Fibroblast of skin of left biceps (primary cell): ENCODE measurements at places on chromosomes 2 and 18.

DNA sequence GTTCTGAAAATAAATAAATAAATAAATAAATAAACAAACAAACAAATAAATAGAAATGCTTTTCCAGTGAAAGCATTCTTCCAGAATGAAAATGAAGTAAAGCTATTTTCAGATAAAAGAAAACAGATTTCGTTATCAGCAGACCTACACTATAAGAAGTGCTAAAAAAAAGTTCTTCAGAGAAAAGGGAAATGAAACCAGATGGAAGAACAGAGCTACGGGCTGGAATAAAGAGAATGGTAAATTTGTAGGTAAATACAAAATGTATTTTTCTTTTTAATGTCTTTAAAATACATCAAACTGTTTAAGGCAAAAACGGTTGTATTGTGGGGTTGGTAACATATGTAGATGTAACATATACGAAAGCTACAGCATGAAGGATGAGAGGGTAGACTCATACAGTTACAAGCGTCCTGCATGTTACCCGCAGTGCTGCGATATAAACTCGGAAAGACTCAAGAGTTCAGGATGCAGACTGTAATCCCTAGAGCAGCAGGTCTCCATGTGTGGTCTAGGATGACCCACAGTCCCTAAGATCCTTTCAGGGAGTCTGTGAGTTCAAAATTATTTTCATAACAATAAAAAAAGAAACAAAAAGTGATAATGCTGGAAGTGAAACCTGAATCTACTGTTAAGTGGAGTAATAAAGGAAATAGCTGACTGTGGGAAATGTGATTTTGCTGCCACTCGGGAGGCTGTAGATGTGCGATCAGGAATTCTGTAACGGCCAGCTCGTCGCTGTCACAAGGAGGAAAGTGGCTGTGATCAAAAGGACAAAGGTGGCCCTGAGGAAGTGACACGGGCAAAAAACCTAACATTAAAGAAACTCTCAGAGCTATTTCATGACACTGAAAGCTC is 5.3 kb upstream of the RAB12 start:
- no peak for DNase-seq

GRCh38 chr18:48790226-48790863 is 160.4 kb downstream of the SMAD7 start:
- no peak for DNase-seq

DNA sequence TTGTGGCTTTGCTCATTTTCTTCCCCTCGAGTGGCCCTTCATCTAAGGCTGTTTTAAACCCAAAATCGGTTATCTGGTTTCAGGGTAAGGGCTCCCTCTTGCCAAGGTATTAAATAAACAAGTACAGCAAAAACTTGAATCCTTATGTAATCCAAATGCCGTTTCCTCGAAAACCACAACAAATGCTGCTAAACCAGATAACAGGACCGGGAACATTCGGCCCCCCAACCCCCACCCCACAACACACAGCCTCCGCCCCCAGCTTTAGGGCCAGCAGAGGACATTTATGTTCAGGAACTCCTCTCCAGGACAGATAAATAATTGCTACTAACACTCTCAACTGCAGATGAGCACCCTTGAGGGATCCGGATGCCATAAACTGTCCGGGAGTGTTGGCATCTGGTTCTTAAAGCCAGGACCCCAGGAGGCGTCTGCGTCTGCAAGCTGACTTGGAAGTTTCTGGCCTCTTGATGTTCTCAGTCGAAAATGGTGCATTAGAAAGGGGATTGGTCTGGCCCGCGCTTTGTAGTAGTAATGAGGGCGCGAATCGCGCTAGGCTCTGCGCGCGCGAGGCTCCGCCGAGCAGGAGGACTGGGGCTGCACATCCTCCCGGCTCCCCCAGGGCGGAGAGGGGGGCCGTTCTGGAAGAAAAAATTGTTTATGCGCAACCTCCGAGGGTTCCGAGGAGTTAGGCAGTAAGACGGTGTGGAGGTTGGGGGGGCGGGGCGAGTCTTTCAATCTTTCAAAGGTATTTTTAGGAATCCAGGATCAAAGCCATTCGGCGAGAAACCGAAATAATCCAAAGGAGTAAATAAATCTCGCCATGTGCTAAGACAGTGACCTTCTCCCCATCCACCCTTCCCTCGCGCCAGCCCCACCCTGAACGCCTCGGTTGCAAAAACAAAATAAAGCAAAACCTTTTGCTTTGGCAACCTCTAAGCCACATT is 3.9 kb upstream of the ID2 start:
- no peak for DNase-seq

- DNase-seq = no peak
Observed at GRCh38 chr2:195687320-195688086, 30.5 kb downstream of the SLC39A10 start.

- DNase-seq = no peak
Observed at GRCh38 chr2:174771136-174771535, 6.9 kb upstream of the CHRNA1 start.

- no peak for DNase-seq
Observed at GRCh38 chr2:108388045-108388444, 10.3 kb downstream of the SULT1C4 start.

- peak; percentile 40 for DNase-seq
Observed at GRCh38 chr2:567865-568638, 109.2 kb downstream of the TMEM18 start.

DNA sequence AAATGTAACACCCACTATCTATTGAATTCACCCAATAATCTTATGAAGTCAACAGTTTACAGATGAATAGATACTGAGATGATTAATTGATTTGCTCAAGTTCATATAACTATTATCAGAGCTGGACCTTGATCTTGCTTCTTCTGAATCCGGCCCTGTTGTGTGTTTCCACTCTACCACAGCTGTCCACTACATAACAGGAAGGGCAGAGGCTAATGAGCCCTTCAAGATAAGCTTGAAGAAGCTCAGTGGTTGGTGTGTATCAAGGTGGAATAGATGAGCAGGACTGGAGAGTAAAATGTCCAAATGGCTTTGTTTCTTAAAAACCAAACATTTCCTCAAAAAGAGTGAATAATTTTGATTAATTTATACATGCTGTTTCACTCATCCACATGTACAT is 56.4 kb upstream of the ITGB6 start:
- DNase-seq = no peak

DNA sequence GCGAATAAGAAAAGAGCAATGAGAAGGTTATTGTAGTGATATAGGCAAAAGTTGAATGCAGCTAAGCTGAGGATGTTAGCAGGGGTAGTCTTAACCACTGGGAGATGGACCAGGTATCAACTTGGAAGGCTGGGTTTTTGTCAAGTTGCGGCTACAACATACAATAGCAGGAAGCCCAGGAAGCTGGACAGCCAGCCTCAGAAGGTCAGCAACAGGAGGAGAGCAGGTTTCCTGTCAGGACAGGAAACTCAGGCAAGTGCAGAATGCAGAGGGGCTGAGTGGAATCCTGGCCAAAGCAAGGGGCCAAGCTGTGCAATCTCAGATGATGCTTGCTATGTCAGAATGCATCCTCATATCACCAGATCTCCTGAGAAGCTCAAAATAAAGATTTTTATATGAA is 530.0 kb upstream of the ID2 start:
- no peak for DNase-seq

DNA sequence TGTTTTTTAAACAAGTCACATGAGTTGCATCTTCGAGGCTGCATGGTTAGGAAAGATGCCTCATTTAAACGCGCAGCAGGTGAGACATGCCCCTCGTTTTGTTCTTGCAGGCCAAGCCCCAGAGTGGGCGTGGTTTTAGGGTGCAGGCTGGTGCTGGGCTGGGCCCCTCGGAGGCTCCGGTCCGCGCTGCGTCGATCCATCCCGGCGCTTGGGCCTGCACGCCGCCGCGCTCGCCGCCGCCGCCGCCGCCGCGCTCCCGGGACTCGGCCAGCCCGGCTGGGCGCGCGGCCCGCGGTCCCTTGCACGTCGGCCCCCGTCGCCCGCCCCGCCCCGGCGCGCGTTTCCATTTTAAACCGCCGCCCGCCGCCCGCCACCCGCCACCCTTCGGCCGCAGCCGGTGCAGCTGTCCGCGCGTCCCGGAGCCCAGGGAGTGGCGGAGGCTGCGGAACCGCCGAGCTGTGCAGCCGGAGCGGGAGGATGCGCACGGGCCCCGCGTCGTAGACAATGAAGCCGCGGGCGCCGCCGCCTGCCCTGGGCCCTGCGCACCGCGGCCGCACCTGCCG is 175.5 kb downstream of the AGAP1 start:
- DNase-seq = no peak

GRCh38 chr2:231604101-231604684 is 11.5 kb downstream of the TEX44 start:
- DNase-seq = no peak

DNA sequence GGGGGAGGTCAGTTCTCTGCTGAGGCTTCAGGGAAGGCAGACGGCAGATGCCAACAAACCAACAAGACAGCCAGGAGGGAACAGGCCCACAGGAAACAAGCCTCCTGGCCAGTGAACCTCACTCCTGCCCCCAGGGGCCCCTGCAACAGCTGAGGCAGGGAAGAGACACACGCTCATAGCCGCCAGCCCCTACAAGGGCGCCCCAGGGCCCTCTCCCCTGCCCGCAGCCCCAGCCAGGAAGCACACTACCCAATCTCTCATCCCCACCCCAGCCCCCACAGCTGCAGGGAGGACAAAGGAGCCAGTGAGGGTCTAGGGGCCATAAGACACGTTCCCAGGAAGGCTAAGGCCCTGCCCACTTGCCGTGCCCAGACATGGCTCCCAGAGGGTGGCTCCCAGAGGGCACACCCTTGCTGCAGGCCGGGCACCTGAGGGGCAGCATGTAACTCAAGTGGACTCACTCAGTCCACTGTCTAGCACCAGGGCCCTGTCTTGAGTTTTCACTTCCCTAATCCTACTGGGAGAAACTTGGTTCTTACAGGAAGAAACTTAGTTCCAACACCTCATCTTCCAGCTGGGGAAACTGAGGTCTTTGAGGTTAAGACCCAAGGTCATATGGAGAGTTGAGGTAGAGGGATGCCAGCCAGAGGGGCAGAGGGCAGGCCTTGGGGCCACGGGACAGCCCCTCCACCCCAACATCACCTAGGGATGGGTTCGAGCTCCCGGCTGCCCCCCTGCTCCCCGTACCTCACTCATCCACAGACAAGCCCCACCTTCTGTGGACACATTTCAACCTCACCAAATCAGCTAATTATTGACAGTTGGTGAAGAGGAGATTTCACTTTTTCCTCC is 37.3 kb downstream of the EMX1 start:
- no peak for DNase-seq

GRCh38 chr2:138742441-138743057 is 37.6 kb downstream of the NXPH2 start:
- no peak for DNase-seq

GRCh38 chr2:223010641-223011040 is 41.3 kb upstream of the KCNE4 start:
- peak; percentile 80 for DNase-seq

- no peak for DNase-seq
Observed at GRCh38 chr2:229409751-229410181, 138.7 kb upstream of the PID1 start.

GRCh38 chr2:190596993-190597392 is 51.9 kb upstream of the NAB1 start:
- DNase-seq = no peak

- DNase-seq = no peak
Observed at GRCh38 chr2:25305775-25306174, 36.0 kb downstream of the DNMT3A start.

DNA sequence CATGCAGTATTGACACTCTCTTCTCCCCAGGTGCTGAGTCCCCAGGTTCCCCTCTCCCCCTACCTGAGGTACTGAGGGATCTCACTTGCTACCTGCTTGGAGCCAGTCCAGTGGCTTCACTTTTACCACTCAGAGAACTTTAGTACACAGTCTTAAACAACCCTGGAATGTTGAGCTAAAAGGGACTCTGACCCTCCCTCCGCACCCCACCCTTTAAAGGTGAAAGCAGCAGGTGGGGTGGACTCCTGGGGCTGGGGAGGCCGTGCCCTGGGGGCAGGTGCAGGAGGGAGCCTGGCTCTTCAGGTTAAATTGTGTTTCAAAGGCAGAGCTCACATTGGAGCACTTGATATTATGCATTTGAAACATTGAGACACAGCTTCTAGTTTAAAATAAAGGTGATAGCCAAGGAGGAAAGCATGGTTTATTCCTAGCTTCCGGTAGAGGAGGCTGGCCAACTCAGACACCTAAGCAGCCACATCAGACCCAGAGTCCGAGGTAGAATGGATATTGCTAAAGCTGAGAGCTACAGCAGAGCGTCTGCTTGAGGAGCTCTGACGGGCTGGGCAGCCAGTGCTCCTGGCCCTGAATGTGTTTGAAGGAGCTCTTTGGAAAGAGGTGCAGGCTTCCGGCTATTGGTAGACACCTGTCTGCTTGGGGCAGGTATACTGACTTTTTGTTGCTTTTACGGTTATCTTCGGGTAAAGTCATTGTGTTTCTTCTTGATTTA is 196.4 kb downstream of the AGAP1 start:
- DNase-seq = no peak

- no peak for DNase-seq
Observed at GRCh38 chr18:50630895-50631294, 71.0 kb downstream of the MAPK4 start.

DNA sequence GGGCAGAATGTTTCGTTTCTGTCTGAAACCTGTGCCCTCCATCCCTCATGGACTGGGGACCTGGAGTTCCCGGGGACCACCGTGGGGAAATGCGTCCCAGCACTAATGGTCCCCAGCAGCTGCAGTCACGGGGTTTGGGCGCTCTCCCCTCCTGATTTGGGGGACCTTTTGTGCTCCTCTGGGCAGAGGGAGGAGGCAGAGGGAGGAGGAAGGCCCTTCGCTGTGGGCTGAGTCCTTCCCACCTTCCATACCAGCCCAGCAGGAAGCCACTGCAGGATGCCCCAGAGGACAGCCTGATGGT is 3.2 kb downstream of the GPR35 start:
- no peak for DNase-seq

GRCh38 chr2:196473617-196474016 is 165.9 kb upstream of the CCDC150 start:
- no peak for DNase-seq

DNA sequence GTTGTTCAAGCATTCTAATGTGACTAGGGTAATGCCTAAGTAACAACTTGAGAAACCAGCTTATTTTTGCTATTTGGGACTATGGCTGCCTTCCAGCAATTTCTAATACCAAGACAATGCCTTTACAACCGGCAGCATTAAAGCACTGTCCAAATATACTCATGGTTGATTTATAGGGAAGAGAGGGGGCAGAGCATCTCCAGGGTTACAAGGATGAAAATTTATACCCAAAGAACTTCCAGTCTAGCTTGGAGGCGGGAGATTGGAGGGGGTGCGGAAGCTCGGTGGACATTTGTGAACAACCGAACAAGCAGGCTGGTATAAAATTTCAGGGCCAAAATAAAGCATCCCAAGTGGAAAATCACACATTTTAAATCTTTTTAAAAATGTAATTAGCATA is 294.9 kb upstream of the STON1 start:
- no peak for DNase-seq
